ENCODE measurements at places on chromosomes 11 and 22.
A peak's percentile ranks its signal among the peaks of the same experiment; 100 is the strongest.

- DNase-seq = no peak
Measured at GRCh38 chr11:22317656-22318055, 20.5 kb upstream of the SLC17A6 start.

GRCh38 chr11:88152381-88152780, 22.9 kb downstream of the RAB38 start:
- no peak for DNase-seq

- no peak for DNase-seq
Measured at GRCh38 chr11:62922189-62922589, 1.0 kb upstream of the CHRM1 start.

GRCh38 chr11:60078745-60079144, 9.7 kb upstream of the MS4A2 start:
- no peak for DNase-seq

- DNase-seq = no peak
Measured at GRCh38 chr11:45754261-45754709, 50.7 kb upstream of the SLC35C1 start.

- no peak for DNase-seq
Measured at GRCh38 chr11:47991266-47991830, 11.0 kb downstream of the PTPRJ start.

- no peak for DNase-seq
Measured at GRCh38 chr11:12224537-12224893, 114.1 kb downstream of the MICAL2 start.

GRCh38 chr11:46895821-46896220, 22.5 kb downstream of the LRP4 start:
- no peak for DNase-seq

GRCh38 chr11:78952175-78952574, 377.5 kb upstream of the NARS2 start:
- no peak for DNase-seq

GRCh38 chr22:26471522-26471921, 12.1 kb downstream of the HPS4 start:
- no peak for DNase-seq

- no peak for DNase-seq
Measured at GRCh38 chr11:117794135-117794534, 2.9 kb downstream of the DSCAML1 start.

GRCh38 chr11:1348796-1349326, 39.4 kb upstream of the TOLLIP start:
- DNase-seq = no peak

DNA sequence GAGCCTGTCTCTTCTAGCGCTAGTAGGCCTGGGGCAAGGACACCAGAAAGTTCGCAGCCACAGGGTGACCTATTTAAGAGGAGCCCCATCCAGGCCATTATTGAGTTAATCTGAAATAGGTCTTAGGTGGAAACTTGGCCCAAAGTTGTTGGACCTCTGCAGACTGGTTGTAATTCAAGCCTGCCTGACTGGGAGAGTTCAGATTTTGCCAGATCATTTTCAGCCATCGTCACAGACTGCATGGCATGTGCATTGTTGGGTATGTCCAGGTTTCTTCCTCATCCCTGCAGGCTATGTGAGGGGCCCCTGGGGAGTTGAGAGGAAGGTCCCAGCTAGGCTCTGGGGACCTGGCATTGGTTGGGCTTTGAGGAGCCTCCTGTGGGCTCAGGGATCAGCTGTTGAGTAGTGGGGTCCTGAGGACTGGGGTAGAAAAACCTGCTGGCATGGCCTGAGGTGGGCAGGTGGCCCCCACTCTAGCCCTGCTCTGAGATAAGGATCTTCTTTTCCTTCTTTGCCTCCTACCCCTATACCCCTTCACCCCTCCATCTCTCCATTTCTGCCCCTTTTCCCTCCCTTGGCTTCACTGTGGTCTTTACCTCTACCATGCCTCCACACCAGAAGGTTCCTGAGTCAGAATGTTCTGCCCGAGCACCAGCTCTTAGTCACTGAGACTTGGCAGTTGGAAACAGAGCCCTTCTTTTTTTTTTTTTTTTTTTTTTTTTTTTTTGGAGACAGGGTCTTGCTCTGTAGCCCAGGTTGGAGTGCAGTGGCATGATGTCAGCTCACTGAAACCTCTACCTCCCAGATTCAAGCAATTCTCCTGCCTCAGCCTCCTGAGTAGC, 112.7 kb downstream of the MORC2 start:
- no peak for DNase-seq

DNA sequence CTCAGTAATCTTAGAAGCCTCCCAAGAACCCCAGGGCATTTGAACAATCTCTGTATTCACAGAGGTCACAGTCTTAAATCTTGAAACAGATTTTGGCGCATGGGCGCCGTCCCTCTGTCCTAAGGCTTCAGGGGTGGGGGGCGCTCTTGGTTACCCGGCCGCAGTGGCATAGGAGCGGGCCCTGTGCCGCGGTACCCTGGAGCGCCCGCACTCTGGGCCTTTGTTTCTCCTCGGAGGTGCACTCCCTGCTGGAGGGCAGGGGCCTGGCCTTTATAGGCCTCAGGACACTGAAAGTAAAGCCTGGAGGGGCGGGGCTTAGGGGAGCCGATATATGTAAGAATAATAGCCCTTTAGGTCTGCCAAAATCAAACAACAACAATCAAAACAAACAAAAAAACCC, 197.3 kb upstream of the FOLH1 start:
- no peak for DNase-seq

- peak; percentile 64 for DNase-seq
Measured at GRCh38 chr11:65911682-65912568, 6.9 kb downstream of the C11orf68 start.

DNA sequence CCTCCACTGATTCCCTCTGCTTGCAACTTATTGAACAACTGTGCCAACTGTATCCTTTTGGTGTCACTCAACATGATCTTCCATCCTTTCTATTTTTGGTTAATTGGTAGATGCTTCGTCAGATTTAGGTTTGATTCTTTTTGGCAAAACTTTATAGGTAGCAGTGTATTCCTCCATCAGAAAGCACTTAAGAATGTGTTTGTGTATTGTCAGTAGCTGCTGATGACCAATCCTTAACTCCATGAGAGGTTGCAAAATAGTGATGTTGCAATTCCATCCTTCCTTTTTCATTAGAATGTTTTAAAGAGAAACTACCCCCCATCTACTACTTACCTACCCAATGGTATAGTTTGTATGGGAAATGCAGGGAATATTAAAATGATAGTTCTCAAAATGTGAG, 22.1 kb downstream of the FAM76B start:
- DNase-seq = peak; percentile 33

DNA sequence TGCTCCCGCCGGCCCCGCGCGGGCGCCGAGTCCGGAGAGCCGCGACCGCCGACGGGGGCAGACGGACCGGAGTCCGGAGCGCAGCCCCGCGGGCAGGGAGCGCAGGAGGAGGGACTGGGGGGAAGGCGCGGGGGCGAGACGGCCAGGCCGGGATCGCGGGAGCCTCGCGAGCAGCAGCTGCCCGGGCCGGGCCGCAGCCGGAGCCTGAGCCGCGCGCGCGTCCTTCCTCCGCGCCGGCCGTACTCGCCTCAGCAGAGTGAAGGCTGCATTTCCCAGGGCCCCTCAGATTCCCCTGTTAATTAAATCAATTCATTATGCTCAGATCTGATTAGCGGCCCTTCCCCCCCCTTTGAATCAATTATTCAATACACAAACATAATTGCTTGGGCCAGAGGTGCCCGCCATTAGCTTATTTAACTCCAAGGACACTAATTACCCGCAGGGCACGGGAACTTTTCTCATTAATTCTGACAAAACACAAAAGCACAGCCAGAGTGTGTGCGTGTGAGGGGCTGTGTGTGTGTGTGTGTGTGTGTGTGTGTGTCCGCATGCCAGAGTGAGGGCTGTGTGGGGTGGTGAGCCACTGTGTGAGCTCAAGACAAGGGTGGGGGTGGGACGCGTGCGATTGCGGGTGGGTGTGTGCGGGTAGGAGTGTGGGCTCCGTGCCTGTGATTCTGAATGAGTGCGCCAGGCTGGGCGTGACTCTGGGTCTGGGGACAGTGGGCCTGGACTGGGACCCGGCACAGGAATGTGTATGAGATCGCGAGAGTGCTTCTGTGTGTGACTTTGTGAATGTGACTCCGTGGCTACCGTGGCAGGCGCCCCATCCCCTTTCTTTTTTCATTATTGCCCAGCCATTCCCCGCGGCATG, 5.1 kb upstream of the LMO1 start:
- no peak for DNase-seq
